Activated CD8-positive, alpha-beta memory T cell treated with anti-CD3 and anti-CD28 coated beads for 1 hour (primary cell): ENCODE measurements at places on chromosomes 4 and X.
A peak's percentile ranks its signal among the peaks of the same experiment; 100 is the strongest.

DNA sequence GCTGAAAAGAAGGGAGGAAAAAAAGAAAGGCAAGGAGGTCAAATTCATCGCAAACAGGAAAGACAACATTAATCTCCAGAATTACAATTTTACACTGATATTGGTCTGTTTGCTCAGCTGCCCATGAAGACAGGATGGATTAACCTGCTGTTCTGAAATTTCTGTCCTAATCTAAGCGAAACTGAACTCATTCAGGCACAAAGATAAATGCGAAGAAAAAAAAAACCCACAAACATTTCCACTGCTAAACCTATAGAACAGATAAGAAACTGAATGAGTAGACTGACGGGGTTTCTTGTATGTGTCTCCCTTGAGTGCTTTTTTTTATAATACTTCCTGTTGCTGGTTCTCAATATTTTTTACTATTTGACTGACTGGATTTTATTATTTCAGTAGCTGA lies 251.8 kb upstream of the FTHL17 start:
- DNase-seq, result no peak

DNA sequence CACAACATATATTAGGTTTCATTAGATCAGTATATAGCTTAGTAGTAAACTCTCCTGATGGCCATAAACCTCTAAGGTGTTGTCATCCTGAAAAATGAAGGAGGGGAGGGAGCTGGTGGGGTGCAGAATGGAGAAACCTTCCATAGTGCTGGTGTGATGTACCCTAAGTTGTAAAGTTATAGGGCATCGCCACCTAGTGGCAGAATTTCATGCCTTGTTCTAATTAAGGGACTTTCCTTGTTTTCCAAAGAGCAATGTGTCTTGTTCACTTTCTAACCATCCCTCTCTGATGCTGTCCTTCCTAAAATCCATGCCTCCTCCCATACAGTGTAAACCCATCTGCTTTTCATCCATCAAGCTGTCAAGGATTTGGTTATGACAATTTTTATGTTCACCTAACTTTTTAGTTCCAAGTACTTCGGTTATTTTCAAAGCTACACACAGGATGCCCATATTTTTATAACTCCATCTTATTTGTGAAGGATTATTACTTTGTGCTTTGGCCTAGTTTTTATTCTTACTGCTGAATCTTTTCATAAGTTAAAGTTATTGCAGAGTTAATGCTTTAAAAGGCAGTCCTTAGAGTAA lies 4.5 kb downstream of the NBDY start:
- peak; percentile 22 for DNase-seq

DNA sequence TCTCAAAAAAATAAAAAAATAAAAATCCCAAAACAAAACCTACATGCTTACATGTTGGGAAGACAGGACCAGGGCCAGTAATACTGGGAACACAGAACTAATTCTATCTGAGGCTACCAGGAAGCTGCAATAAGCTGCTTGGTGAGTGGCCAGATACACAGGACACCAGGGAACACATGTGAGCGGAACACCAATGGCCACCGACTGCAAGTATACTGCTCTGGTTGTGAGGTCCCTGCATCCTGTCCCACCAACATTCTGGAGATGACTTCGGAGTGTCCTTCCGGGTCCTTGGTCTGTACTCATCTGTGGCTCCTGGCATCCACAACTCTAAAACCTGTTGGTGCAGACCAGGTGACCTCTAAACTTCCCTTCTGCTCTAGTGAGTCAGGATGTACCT lies 2.7 kb downstream of the TNIP2 start:
- no peak for DNase-seq

DNA sequence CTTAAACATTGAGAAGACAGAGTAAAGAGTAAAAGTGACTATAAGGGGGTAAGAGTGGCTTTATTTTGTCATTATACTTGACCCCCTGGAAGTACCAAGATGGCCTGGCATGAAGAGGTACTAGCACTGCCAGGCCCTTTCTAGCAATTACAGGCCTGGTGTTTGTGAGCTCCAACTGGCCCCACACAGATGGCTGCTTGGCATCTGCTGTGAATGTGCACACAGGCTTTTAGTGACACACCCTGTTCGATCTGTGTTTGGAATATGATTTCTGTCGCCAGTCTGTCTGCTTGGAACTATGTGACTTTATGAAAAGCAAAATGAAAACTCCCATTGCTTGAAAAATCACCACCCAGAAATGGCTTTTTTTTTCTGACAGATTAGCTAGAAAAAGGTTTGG lies 123.3 kb downstream of the CLCN4 start:
- DNase-seq, result no peak

GRCh38 chrX:13876652-13877051 lies 59.8 kb upstream of the GPM6B start:
- DNase-seq, result no peak

- DNase-seq, result no peak
Measured at GRCh38 chr4:57719456-57719855, 609.3 kb upstream of the IGFBP7 start.

GRCh38 chr4:26127851-26128337 lies 192.9 kb upstream of the RBPJ start:
- DNase-seq, result no peak

DNA sequence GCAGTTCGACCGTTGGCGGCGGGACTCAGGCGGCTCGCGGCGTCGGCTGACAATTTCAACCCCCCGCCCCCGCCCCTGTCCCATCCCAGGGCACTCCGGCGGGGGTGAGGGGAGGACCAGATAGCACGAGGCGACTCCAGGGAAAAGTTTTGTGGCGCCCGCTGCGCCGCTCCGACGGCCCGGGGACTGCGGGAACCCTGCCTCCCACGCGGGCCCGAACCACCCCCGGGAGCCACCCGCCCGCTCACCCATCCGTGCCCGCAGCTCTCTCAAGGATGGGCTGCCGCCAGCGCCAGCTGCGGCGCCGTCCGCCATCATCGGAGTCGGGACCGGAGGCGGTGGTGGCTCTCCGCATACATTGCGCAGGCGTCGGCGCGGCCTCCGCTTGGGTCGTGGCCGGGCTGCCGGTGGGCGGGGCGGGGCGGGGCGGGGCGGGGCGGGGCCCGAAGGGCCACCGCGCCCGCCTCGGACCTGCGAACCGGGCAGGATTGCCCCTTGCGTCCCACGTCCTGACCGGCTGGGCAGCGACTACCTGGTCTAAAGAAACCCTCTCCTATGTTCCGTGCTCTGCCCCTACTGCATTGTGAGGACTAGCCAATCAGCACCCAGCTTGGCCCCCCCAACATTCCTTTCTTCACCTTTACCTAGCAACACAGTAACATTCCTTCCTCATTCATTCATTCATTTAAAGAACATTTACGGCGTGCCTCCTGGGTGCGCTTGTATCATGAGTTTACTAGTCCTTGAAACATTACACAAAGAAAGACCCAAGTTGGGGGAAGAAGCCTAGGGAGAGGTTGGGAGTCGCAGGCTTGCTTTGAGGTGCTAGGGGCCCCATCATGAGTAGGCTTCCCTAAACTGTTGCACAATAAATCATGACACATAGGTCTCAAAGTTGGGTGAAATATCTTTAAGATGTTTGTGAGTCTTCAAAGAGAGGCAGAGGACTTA lies at the start of gene MAP7D3:
Gene MAP7D3 (minus strand): TSS at position 360 of the 951 bp plus-strand sequence. CDS start 42 bp downstream, at position 318.
- no peak for DNase-seq

GRCh38 chrX:20205927-20206708 lies 60.6 kb downstream of the RPS6KA3 start:
- DNase-seq, result no peak

DNA sequence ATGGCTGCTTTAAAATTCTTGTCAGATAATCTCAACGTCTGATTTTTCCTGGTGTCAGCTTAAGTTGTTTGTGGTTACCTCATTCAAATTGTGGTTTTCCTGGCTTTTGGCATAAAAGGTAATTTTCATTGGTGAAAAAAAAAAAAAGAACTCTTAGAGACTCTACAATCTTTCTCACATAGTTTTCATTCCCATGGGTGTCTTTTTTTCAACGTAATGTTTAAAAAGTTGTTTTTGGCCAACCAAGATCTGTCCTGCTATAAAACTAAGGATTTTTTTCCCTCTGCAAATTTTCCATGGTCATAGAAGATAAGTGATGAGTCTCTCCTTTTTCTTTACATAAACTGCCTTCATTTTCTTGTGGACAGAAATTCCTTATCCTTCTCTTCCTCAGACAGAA lies 28.9 kb upstream of the RPS6KA6 start:
- no peak for DNase-seq

- DNase-seq, result no peak
Measured at GRCh38 chrX:21047034-21047455, 327.2 kb upstream of the CNKSR2 start.

- DNase-seq, result no peak
Measured at GRCh38 chr4:166981847-166982246, 252.4 kb downstream of the SPOCK3 start.

GRCh38 chr4:703336-704197 lies 2.1 kb upstream of the PCGF3 start:
- DNase-seq, result no peak

DNA sequence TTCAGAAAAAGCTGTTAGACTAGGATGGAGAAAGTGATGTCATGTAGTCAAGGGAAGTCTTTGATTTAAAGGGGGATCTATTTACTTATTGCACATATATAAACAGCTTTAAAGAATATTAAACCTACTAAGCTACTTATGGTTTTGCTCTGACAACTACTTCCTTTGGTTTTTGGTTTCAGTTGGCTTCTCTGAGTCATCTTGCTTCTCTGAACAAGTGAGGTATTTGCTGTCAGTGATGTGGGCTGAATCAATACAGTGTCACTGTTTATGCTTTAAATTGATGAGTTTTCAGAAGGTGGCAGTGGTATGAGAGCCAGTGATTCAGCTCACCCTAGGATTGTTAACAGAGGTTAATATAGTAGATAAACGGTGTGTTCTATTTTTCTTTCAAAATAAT lies 75.1 kb downstream of the CEP44 start:
- DNase-seq, result no peak

GRCh38 chrX:119685225-119686066 lies 7.5 kb downstream of the SEPTIN6 start:
- peak; percentile 28 for DNase-seq

GRCh38 chrX:67346667-67347066 lies 197.2 kb upstream of the AR start:
- no peak for DNase-seq

DNA sequence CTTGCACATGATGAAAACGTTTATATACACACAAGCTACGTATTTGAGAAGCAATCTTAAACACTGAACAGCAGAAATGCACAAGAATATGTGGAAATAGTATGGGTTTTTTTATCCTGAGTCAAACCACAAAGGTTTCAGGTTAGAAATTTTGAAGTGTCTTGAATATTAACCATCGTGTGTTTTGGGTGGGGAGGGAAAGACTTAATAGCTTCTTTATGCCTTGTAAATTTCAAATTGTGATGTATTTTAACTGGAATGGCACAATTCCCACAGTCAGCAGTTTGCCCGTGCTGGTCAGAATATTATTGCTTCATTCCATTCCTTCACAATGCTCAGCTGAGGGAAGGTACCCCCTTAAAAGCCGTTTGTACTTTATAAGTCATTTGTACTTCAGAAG lies 67.4 kb upstream of the WDR1 start:
- DNase-seq, result no peak

DNA sequence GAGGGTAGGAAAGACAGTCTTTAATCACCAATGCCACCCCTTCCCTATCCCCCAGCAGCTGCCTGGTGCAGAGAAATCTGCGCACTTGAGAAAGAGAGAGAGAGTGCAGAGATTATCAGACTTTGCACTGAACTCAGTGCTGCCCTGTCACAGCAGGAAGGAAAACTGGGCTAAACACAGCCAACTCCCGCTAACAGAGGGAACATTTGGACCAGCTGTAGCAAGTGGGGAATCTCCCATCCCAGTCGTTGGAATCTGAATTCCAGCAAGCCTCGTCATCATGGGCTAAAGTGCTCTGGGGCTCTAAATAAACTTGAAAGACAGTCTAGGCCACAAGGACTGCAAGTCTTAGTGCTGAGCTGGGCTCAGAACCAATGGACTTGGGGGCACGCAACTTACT lies 168.7 kb downstream of the DLG3 start:
- DNase-seq, result no peak

- no peak for DNase-seq
Measured at GRCh38 chrX:67296395-67296794, 247.4 kb upstream of the AR start.

- no peak for DNase-seq
Measured at GRCh38 chrX:117120700-117121099, 657.9 kb upstream of the CT83 start.

GRCh38 chr4:82739287-82740190 lies 59.1 kb downstream of the SCD5 start:
- no peak for DNase-seq

DNA sequence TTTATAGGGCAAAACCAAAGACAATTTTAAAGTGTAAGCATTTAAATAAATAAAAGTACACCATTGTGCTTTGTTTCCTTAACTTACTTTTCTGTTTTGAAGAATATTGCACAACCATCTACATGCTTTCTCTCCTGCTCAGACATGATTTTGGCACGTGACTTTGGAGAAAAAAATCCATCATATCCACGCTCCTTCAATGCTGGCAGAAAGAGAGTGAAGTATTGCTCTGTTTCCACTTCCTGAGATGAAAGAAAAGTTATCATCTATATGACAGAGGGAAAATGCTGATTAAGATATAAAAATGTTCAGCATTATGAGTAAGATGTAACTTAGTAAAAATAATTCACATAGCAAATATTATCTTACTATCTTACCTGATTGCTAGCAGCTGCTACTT lies 77.1 kb downstream of the CNOT6L start:
- no peak for DNase-seq

GRCh38 chr4:15552557-15553362 lies 83.1 kb downstream of the CC2D2A start:
- no peak for DNase-seq

DNA sequence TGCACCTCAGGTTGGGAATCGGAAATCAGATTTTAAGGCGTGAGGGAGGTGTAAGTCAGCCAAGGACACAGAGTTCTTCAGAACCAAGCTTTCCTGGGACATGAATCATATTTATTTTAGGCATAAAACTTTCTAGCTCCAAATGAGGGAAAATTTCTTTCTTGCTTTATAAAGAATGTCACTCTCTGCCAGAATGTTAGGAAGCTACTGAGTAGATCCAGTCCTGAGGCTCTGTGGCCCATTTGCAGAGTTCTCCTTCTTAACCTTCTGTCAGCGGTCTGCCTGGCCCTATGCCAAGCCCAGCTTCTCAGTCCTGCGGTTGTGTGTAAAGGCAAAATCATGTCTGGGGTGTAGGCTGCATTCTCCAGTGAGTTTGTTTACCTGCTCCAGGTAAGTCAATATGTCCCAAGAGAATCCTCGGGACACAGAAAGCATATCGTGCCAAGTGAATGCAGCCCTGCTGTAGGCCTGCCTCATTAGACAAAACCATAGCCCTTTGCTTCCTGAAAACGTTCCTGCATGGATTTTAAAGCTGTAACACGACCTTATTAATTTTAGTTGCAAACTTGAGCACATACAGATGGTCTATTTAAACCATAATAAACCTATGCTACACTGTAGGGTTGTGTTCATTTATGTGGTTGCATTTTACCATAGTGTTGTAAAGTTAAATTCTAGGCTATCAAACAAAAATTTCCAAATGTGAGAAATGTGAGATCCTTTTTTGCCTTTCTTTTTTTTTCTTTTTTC lies 29.2 kb upstream of the CCNI start:
- DNase-seq, result no peak

GRCh38 chr4:67871867-67872266 lies 11.9 kb downstream of the TMPRSS11D start:
- no peak for DNase-seq

- DNase-seq, result no peak
Measured at GRCh38 chrX:71095033-71095432, 618 bp upstream of the FOXO4 start.
